ENCODE measurements at places on chromosomes 11 and 22.

DNA sequence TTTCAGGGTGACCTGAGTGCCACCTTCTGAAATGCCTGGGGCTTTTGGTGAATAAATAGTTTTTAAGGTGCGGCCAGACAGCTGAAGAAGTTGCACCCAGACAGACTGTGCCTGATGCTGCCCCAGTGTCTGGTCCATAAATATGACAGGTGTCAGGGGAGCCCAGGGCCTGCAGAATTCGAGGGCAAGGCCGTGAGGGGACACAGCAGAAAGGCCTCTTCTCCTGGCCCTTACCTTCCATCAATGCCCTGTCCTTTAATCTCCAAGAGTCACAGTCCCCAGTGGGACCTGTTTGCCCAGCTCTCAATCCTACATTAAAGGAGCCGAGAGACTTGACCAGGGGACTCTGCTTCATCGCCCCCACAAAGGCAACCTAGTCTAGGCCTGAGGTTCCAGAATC, 45.7 kb downstream of the NAT10 start:
- DNase-seq, result no peak

DNA sequence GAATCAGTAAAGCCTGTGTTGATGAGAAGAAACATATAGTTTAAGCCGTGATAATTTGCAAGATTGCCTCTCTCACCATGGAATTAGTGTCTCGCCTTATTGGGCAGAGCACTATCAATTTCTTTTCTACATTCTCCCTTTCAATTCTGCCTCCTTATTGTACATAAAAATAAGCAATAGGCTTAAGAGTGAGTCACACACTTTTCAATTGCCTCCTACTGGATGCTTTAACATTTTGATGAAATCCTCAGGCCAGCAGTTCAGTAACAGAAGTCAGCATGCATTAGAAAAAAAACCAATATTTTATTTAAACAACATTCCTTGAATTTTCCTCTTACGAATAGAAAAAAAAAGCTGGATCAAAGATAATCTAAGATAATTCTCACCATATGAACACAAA, 33.8 kb upstream of the VWA5A start:
- no peak for DNase-seq

- DNase-seq, result no peak
Observed at GRCh38 chr11:2482745-2483144, 37.9 kb downstream of the KCNQ1 start.

GRCh38 chr11:118180300-118180703, 3.9 kb upstream of the SCN2B start:
- DNase-seq, result no peak

GRCh38 chr11:88421530-88421929, 84.0 kb upstream of the CTSC start:
- DNase-seq, result no peak

DNA sequence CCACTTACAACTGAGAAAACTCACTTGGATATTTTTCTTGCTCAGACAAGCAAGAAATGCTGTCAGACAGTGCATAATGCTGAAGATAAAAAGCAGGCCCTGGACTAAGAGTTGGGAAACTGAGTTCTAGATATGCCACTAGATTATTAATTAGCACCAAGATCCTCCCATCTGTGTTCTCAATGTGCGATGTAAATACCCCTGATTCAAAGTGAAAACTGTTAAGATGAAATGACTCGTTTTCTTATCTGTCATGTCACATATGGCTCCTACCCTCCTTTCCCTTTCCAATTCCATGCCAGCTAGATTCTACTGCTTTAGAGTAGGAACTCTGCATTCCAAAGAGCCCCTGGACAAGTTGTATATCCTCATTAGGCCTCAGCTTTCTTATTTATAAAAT, 88.9 kb upstream of the CLNS1A start:
- no peak for DNase-seq

GRCh38 chr22:37677493-37677974, 2.1 kb downstream of the LGALS1 start:
- no peak for DNase-seq

GRCh38 chr22:17131686-17132085, 10.5 kb upstream of the TMEM121B start:
- DNase-seq, result no peak

DNA sequence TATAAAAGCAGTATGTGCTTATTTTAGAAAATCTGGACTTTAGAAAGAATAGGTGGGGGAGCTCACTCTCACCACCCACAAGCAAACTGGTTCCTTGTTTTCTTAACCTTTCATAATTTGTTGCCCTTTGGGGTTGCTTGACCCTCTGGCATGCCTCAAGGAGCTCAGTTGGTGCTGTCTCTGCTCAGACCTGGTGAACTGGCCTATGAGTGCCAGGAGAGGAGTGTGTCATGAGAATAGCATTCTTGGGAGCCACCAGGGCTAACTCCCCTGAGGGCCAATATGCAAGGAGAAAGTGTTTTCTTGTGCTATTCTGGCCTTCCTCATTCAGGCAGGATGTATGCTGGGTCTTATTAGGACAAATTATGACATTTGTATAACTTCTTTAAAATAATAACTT, 21.0 kb upstream of the AMOTL1 start:
- no peak for DNase-seq

DNA sequence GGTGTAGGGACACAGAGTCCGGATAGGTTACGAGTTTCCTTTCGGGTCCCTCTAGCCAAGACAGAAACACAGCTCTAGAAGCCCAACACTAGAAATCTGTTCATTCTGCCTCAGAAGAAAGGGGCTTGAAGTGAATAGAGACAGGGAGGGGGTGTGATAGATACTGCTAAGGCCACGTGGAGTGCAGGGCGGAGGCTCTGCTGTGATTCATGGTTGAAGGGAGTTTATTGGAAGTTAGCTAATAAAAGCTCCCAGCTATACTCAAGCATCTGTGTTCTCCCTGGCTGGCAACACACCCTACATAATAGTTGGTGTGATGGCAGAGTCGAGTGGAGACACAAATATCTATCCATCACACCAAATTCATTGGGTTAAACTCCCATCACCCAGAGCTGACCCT, 337.4 kb downstream of the CADM1 start:
- no peak for DNase-seq

GRCh38 chr11:95690100-95690499, 99.5 kb downstream of the FAM76B start:
- DNase-seq, result no peak

GRCh38 chr11:34344768-34345539, 12.9 kb downstream of the ABTB2 start:
- no peak for DNase-seq

GRCh38 chr11:35126000-35126878, 12.7 kb upstream of the CD44 start:
- DNase-seq, result no peak

GRCh38 chr22:46735747-46736608, 2.1 kb downstream of the CERK start:
- DNase-seq, result no peak

- DNase-seq, result peak; percentile 65
Observed at GRCh38 chr11:355581-356458, 13.5 kb upstream of the B4GALNT4 start.

Measured in esophagus squamous epithelium (tissue), 5 donors.